ENCODE measurements at places on chromosomes 16 and 17. TPM values are rescaled to one million over a fixed set of nuclear protein-coding genes. Genes with fewer than 3 reads are reported as not detected.

DNA sequence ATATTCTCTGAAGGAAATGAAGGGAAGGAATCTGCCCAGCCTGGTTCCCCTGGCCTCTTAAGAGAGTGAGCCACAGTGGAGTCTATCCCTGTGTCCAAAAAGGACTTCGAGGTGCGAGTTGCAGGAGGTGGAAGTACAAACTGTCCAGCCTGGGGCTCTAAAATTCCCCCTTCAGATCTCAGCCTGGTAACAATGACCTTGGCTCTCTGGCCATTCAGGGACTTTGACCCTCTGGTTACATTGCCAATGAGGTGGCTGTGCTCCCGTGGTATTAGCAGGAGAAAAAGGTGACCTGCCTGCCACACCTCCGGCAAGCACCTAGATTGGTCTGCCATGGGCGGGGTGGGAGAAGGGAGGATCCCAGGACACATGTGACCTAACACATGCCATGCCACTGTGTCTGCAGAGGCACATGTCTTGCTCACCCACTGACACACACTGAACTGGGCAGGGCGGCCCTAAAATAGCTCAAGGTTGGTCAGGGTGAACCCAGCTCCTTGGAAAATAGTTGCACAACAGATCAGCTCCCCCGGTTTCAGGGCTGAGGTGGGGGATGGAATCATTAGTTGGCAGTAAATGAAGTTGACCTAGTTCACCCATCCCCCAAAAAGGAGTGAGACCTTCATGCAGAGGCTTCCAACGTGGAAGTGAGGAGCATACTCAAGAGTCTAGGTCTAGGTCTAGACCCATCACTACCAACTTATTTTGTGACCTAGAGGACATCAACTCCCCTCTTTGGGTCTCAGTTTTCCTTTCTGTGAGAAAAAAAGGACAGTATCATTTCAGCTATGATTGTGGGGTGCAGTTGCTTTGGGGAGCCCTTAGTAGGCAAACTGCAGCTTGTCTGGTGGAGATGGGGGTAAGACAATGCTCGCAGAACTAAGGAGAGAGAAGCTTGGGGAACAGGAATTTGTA is 2.2 kb downstream of the NR1D1 start:
- no peak for DNase-seq

GRCh38 chr17:47966079-47966519 is 4.8 kb upstream of the CDK5RAP3 start:
- no peak for DNase-seq

GRCh38 chr17:56186222-56186786 is 33.0 kb downstream of the ANKFN1 start:
- no peak for DNase-seq

The NOB1 gene
- 181 TPM for total RNA-seq

Measured in activated T-cell treated with anti-CD3 and anti-CD28 coated beads, Interleukin-2, amount 50 U/mL, for 4 hours (primary cell).